ENCODE measurements at places on chromosomes 7 and 10.

- DNase-seq: no peak
These were observed 92.5 kb downstream of the MTPN start for GRCh38 chr7:135884495-135885232.

- peak; percentile 33 for DNase-seq
These were observed 32.7 kb upstream of the NPVF start for GRCh38 chr7:25260862-25261494.

- no peak for DNase-seq
These were observed 50.6 kb downstream of the PTPRN2 start for GRCh38 chr7:158536871-158537515.

- DNase-seq: no peak
These were observed 185.4 kb upstream of the PFKP start for GRCh38 chr10:2881720-2882620.

DNA sequence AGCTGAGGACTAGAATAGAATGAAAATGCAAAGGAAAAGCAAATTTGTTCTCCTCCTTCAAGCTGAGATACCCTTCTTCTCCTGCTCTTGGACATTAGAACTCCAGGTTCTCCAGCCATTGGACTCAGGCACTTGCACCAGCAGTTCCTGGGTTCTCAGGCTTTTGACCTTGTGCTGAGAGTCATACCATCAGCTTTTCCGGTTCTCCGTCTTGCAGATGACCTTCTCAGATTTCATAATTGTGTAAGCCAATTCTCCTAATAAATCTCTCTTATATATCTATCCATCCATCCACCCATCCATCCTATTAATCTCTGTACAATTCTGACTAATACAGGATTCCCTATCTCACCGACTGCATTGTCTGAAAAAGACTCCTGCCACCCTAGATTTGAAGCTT lies 108.3 kb downstream of the AHR start:
- DNase-seq: no peak

GRCh38 chr7:30899630-30900029 lies 12.0 kb upstream of the AQP1 start:
- DNase-seq: no peak

- no peak for DNase-seq
These were observed 184.7 kb downstream of the CHCHD3 start for GRCh38 chr7:132897093-132897687.

GRCh38 chr10:58514111-58514770 lies 1.6 kb downstream of the BICC1 start:
- DNase-seq: no peak

DNA sequence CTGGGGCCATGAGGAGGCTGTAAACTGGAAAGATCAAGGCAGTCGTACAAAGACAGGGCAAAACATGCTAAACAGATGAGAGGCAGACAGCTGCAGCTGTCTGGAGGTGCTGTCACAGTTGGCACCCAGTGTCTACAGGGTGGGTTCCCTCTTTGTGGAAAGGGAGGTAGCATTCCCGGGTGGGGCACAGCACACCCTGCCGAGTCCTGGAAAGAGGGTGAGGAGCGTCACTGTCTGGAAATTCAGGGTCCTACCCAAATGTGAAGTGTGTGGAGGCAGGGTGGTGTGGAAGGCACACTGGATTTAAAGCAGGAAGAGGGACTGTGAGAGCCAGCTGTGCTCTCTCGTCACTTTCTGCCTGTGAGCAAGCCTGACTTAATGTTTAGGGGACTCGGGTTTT lies 356.2 kb downstream of the SDK1 start:
- DNase-seq: no peak

DNA sequence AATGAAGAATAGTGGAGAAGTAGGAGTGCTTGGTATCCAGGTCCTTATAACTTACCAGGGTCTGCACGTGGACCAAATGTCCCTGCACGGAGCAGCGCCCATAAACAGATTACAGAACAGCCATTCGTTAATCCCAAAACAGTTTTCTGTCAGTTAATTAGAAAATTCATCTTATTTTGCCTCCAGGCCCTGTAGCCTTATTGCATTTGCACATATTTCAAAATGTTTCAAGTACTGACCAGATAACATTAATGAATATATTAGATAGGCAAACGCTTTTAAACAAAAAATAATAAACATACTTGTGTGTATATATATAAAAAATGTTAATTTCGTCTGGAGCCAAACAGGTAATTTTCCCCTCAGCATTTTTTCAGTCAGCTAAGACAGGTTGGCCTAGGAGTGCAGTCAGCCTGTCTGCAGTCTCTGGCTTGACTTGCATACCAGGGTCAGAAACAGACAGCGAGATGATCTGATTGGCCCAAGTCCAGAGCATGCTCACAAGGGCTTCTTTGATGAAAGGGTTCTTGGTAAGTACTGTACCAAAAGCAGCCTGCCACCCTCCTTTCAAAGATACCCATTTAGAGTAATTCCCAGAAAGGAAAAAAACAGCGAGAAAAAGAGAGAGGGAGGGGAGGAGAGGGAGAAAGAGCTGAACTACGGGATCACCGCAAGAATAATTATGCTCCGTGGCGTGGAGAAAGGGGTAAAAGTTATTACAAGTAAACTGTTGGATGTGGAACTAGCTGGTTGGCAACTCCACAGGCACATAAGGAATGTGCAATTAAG lies 194.4 kb upstream of the TCF7L2 start:
- no peak for DNase-seq

DNA sequence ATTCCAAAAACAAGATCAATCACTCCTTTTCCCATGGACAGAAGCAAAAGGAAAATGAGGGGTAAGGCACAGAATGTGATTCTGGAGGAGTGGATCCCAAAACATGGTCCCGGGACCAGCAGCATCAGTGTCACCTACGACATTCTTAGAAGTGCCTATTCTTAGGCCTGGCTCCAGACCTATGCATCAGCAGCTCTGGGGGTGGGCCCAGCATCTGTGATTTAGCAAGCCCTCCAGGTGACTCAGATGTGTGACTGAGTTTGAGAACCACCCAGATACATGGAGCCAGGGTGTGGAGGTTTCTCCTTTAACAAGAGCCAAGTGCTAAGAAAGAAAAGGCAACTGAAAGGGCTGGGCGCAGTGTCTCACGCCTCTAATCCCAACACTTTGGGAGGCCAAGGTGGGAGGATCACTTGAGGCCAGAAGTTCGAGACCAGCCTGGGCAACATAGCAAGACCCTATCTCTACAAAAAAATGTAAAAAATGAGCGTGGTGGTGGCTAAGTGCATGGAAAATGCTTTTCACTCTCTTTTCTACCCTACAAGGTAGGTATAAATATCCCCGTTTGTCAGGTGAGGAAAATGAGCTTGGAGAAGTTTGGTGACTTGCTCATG lies 17.1 kb upstream of the ARPC1A start:
- DNase-seq: no peak

DNA sequence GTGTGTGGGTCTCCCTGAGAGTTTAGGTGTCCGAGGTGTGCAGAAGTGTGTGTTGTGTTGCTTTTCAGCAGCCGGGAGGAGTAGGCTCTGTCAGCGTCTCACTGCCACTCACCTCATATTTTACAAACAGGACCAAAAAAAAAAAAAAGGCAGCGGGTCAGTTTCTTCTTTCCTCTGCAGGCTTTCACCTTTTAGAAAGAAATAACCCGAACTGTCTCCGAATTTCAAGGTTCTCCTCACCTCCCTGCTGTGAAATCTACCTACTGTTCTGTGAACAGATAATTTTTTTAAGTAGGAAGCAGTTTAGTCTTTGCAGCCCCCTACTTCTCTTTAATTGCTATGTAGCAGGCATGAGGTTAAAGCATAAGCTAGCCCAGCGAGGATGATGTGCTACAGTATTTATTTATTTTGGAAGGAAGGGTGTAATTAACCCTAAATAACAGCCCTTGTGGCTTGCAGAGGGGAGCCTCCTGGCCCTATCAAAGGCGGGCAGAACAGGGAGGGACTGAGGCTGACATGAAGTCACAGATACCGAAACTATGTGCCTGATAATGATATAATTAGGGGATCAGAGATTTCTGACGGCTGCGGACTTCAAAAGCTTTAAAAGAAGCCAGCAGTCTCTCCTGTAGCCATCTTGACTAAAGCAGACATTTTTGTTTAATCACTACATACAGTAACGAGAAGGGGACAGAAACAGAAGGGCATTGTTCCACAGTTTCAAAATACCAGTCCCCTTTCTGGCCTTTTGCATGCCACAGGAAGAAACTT lies 1.6 kb downstream of the BAMBI start:
- no peak for DNase-seq

- DNase-seq: no peak
These were observed 24.4 kb downstream of the CRPPA start for GRCh38 chr7:16396766-16397500.

GRCh38 chr10:33803248-33803647 lies 468.8 kb upstream of the NRP1 start:
- DNase-seq: no peak

- no peak for DNase-seq
These were observed 854.2 kb upstream of the AUTS2 start for GRCh38 chr7:68744036-68744435.

- DNase-seq: no peak
These were observed 20.6 kb downstream of the RBM20 start for GRCh38 chr10:110664483-110665420.

- DNase-seq: no peak
These were observed 108.0 kb downstream of the TCF7L2 start for GRCh38 chr10:113057948-113058522.

GRCh38 chr10:62738916-62739315 lies 65.6 kb upstream of the ADO start:
- DNase-seq: no peak

GRCh38 chr7:46428295-46428694 lies 507.2 kb upstream of the IGFBP3 start:
- DNase-seq: no peak

- no peak for DNase-seq
These were observed 366.0 kb upstream of the SHH start for GRCh38 chr7:156178214-156178613.

- no peak for DNase-seq
These were observed 12.7 kb downstream of the COA1 start for GRCh38 chr7:43716598-43716997.

GRCh38 chr7:64223366-64223765 lies 4.9 kb upstream of the ZNF679 start:
- no peak for DNase-seq

GRCh38 chr7:68180761-68181160 lies 1184.1 kb downstream of the TYW1 start:
- DNase-seq: no peak
